Activated T-cell treated with anti-CD3 and anti-CD28 coated beads, Interleukin-2, amount 50 U/mL, for 48 hours (primary cell): ENCODE measurements at places on chromosomes 12 and 14.
A peak's percentile ranks its signal among the peaks of the same experiment; 100 is the strongest.

GRCh38 chr14:28813810-28814209 lies 47.2 kb downstream of the FOXG1 start:
- DNase-seq = no peak

DNA sequence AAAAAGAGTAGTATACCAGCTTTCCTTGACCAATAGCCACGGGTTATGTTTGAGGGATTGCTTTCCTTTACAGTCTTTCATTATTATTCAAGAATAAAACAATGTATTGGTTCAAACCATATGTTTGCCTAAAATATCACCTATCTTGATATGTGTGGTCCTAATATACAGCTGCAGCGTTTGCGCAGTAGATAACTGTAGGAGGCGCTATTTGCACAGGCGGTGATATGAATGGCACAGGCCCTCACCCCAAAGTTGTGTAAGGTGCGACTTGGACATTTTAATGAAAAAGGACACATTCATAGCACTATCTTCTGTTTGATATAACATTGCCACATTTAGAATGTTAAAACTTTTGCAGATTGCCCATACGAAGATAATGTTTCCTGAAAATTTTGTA lies 298.4 kb downstream of the TRHDE start:
- DNase-seq = no peak

- DNase-seq = no peak
Observed at GRCh38 chr12:91182636-91183455, at the start of gene DCN. Gene DCN (minus strand): TSS chr12:91182817. CDS start chr12:91178552, 4,265 bp downstream.

GRCh38 chr12:90071996-90072395 lies 363.4 kb upstream of the ATP2B1 start:
- no peak for DNase-seq

- no peak for DNase-seq
Observed at GRCh38 chr12:116266168-116266601, 11.3 kb downstream of the MED13L start.

GRCh38 chr12:69524755-69525469 lies 54.7 kb downstream of the FRS2 start:
- DNase-seq = no peak

DNA sequence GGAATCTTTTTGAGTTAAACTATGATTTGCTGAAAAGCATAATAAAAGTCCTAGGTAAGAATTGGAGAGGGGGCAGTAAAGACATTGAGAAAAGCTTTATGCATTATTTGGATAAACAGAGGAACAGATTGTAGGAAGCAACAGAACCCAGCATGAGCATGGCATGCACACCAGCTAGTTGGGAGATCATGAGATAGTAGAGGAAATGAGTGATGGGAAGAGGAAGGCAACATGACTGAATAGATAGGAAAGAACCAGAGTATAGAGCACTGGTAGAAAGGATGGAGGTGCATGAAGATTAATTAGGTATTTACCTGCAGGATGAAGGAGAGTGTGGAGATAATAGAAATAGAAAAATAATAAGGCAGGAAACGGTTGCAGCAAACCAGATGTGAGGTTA lies 248.5 kb upstream of the LMO3 start:
- DNase-seq = no peak

- no peak for DNase-seq
Observed at GRCh38 chr12:39199351-39199750, 243.6 kb downstream of the KIF21A start.

- DNase-seq = no peak
Observed at GRCh38 chr12:57169969-57170368, 22.6 kb upstream of the LRP1-AS start.

DNA sequence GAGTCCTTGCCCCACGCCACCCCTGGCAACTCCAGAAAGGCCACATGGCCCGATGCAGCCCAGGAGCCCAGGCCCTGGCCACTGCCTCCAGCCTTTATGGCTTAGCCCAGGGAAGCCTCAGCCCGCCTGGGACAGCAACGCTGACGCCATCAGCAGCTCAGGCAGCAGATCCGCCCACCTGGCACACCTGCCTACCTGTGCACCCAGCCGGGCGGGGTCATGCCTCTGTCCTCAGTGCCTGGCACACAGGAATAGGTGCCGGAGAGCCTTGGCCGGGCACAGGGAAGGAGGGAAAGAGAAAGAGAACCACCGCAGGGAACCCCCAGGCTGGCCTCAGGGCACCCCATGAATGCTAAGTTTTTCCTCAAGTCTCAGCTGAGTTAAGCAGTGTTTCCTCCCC lies 21.1 kb downstream of the BEGAIN start:
- DNase-seq = no peak

DNA sequence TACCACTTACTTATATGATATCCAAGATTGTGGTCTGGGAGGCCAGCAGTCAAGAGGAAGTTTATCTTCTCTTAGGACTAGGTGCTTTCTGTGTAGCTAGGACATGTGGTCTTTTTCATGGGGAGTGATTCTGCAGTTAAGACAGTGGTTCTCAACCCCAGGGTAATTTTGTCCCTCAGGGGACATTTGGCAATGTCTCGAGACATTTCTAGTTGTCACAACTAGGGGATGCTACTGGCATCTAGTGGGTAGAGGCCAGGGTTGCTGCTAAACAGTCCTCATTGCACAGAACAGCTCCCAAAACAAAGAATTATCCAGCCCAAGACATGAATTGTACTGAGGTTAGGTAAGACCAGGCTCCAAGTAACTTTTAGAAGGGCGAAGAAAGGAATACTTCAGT lies 20.0 kb downstream of the AMDHD1 start:
- DNase-seq = no peak

GRCh38 chr14:75441728-75442127 lies 13.9 kb downstream of the JDP2 start:
- no peak for DNase-seq

DNA sequence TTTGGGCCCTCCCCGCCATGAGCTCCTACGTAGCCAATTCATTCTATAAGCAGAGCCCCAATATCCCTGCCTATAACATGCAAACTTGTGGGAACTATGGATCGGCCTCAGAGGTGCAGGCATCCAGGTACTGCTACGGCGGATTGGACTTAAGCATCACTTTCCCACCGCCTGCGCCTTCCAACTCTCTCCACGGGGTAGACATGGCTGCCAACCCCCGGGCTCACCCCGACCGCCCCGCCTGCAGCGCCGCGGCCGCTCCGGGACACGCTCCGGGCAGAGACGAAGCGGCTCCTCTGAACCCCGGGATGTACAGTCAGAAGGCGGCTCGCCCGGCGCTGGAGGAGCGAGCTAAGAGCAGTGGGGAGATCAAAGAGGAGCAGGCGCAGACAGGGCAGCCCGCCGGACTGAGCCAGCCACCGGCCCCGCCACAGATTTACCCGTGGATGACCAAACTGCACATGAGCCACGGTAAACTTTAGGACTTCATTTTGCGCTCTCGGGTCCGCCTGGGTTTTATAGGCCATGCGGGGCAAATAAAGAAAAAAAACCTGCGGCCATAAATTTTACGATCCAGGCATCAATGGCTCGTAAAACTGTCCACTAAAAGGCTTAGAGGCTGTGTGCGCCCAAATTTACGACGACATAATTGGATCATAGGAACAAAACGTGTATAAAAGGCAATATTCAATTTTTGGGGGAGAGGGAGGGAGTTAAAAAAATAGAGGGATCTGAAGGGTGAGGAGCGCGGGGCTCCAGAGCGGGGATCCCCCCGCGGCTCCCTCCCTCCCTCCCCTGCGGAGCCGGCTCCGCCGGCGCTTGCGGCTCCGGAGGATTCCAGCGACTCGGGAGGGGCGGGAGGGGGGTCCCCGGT lies 493 bp downstream of the HOXC5 start:
- no peak for DNase-seq

- DNase-seq = no peak
Observed at GRCh38 chr14:104710071-104710735, 13.8 kb upstream of the ADSS1 start.

DNA sequence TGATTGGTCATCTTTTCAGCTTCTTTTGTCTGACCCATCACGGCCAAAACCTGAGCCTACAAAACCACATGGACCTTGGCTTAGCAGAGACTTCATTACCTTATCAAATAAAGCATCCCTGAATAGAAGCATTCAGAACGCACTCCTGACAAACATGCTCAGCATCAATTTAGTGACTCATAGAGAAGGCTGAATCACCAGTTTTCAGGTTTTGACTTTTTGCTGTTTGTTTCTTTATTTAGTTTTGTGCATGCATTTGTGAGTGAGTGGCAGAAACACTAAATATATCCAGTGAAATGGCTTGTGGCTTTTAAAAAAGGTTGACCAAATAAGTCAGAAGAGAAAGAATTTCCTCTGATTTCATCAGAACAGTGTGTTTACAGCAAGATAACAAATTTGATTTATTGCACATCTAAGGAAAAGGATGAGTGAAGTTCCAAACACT lies 19.0 kb upstream of the OVCH1 start:
- no peak for DNase-seq

GRCh38 chr14:61691495-61691894 lies 3.8 kb upstream of the HIF1A start:
- DNase-seq = no peak

- no peak for DNase-seq
Observed at GRCh38 chr12:112161711-112162110, 36.4 kb downstream of the TRAFD1 start.

GRCh38 chr12:62210422-62210821 lies 49.8 kb upstream of the USP15 start:
- DNase-seq = peak; percentile 35

- DNase-seq = peak; percentile 95
Observed at GRCh38 chr14:73886449-73887317, at the start of gene ZNF410. Gene ZNF410 (plus strand): TSS chr14:73886859. CDS start chr14:73892176, 5,317 bp downstream.

DNA sequence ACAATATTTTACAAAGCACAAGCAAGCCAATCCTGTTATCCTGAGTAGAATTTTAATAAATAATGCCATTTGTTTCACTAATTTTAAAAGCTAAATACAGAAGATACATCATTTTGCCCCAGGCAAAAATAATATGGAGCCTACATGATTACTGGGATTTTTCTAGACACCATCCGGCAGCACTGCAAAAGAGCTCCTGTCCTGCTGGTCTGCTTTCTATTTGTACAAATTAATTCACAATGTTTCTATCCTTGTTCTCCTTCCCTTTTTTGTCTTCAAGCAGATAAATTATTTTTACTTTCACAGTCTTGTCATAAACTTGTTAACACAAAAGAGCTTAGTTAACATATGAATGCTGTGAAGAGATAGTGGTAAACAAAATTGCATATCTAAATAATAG lies 4.6 kb downstream of the SIX1 start:
- DNase-seq = no peak

- DNase-seq = no peak
Observed at GRCh38 chr14:27890259-27890658, 876.3 kb upstream of the FOXG1 start.

DNA sequence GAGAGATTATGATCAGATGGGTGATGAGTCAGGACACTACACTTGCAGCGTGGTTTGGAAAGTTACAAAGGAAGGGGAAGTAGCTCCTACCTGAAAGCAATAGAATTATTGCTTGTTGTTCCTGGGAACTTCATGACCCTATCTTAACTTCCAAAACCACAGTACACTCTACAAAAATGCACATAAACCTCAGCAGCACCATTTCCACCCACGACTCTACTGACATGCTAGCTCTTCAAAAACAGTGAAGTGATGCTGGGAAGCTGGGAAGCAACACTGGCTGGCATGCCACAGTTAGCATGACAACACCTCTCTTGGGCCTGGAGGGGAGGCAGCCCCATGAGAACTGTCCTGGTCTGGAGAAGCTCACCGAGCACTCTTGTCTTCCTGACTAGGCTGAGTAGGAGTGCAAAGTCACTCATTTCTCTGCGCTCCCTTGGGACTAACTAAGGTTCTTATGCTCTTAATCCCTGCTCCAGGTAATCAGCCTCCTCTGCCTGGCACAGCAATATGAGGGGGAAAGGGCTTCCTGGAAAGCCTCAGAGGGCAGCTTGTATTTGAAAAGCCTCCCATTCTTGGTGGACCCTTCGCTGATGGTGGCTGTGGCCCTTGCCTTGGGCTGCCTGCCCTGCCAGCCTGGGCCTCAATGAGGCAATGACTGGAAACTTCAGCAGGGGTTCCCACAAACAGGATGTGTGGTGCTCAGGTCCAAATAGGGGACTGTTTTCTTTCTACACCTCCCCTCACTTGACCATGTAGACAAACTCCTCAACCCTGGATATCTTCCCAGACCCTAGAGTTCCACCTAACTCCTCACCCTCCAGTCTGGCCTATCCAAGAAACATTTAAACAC lies 1.2 kb downstream of the KRT3 start:
- no peak for DNase-seq

DNA sequence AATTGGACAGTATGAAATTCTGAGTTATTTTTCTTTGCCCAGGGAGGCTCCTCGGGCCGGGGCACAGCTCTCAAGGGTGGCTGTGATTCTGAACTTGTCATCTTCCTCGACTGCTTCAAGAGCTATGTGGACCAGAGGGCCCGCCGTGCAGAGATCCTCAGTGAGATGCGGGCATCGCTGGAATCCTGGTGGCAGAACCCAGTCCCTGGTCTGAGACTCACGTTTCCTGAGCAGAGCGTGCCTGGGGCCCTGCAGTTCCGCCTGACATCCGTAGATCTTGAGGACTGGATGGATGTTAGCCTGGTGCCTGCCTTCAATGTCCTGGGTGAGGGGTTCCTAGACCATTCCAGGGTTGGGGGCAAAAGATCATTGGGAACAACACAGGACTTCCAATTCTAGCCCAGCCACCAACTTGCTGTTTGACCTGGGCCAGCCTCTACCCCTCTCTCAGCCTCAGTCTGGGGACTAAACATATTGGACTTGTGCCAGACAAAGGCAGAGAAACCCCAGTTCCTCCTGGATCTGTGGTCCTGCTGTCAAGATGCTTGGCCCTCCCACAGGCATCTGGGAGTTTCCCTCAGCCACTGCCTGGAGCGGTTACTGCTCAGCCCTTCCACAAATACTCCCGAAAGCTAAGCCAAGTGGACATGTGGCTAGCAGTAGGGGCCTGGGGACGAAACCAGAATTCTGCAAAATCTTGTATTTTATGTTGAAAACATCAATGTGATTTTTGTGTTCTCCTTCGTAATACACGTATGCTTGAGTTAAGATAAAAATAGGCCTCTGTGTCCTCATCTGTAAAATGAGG lies 3.5 kb downstream of the OAS3 start:
- DNase-seq = no peak

GRCh38 chr12:27500546-27500945 lies 23.5 kb upstream of the PPFIBP1 start:
- no peak for DNase-seq

- DNase-seq = peak; percentile 76
Observed at GRCh38 chr14:105060751-105061427, 4.3 kb downstream of the GPR132 start.

DNA sequence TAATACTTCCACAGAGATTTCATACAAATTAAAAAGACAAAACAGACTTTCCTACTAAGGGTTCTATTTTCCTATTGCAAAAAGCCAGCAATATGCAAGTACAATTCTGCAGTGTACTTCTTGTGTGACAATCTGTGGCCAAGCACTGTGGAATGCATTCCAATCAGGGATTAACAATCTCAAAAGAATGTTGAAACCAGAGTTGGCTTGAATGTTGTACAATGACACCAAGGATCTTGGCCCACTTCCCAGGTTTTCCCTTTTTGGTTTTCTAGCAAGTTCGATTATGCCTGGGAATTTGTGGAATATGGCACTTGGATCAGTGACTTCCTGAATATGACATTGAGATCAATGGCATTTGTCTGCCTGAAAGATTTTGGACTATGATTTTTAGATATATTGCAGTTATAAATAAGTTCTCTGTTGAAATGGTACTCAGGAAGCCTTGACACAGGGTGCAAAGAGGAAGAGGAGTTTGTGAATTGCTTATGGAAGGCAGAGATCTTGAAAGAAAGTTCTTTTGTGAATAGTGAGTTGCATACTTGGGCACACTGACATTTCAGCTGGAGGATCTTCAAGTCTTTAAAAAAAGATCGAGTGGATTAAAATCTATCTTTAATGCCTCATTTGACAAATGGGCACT lies 81.4 kb upstream of the FERMT2 start:
- no peak for DNase-seq
